Astrocyte of the spinal cord (primary cell): ENCODE measurements at places on chromosomes 11 and 22.

DNA sequence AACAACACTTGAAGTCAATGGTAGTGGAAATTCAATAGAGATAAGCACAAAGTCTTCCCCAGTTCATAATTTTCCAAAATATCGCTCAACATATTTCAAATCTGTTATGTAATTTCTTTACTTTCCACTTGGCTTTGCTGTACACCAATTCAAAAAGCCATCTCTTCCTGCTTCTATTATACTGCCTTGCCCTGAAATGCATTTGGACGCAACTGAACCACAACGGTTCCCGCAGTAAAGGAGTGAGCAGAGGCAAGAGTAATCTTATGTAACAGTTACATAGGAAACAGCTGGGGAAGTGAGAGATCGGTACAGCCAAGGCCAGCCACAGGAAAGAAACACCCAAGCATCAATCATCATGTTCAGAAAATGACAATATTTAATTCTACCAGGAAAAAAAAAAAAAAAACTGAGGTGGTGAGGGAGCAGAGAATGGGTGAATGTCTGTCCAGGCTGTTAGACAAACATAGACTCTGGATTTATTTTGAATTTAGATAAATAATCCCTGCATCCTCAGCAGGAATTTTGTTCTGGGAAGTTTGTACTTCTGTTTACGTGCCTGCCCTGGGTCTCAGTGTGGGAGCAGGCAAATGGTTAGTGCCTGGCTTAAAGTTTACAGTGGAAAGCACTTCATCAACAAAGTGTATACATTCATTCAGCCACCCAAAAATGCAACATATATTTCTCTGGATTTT is 392.2 kb downstream of the ETS1 start:
- DNase-seq = no peak

DNA sequence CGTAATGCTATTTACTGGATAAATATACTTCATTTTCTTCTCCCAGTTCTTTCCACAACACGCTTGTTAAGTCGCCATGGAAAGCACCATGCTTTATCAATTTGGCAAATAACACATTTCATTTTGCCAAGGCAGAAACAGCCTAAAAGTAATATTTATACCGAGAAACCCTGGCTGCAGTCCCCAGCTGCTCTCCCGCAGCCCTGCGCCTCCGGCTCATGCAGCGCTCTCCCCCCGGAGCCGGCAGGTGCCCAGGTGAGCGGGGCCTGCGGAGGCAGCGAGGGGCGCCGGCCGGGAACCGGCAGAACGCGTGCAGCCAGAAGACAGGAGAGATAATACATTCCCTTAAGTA is 681 bp upstream of the ARHGEF12 start:
- no peak for DNase-seq

- no peak for DNase-seq
These were observed 1.1 kb upstream of the FADS2 start for GRCh38 chr11:61826930-61827570.

GRCh38 chr22:42062506-42063170 is 8.0 kb downstream of the NAGA start:
- DNase-seq = no peak

DNA sequence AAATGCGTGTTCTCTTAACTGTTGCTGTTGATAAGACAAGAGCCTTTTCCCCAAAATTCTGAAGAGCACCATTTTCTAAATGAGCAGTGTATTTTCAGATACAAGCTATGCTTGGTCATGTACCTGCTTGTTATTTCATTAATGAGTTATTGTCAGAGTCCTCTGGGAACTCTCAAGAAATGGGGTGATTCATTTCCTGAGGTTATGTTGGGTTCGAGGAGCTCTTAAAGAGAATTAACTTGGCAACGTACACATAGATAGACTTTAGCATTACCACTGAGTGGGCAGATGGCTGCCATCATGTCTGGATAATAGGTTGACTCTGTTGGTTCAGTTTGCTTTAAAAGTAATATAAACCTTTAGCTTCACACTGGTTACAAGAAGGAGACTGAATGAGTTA is 87.9 kb upstream of the SORL1-AS1 start:
- no peak for DNase-seq

DNA sequence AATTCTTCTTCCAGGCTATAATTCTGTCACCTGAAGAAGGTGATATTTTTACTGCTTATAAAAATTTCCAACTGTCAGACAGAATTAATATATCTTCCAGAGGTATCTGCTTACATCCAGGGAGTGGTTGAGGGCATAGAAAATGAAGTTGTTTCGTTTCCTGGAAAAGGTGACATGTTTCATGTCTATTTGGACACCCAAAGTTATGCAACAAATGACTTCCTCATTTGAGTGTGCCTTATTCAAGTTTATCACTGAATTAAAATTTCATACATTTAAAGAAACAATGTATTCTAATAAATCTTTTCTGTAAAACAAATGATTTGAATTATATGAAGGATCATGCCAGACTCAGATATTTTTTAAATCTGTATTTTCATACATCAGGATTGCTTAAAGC is 8.5 kb upstream of the GRAMD1B start:
- DNase-seq = no peak

- DNase-seq = no peak
These were observed 17.9 kb downstream of the LINC01488 start for GRCh38 chr11:69499186-69499917.

DNA sequence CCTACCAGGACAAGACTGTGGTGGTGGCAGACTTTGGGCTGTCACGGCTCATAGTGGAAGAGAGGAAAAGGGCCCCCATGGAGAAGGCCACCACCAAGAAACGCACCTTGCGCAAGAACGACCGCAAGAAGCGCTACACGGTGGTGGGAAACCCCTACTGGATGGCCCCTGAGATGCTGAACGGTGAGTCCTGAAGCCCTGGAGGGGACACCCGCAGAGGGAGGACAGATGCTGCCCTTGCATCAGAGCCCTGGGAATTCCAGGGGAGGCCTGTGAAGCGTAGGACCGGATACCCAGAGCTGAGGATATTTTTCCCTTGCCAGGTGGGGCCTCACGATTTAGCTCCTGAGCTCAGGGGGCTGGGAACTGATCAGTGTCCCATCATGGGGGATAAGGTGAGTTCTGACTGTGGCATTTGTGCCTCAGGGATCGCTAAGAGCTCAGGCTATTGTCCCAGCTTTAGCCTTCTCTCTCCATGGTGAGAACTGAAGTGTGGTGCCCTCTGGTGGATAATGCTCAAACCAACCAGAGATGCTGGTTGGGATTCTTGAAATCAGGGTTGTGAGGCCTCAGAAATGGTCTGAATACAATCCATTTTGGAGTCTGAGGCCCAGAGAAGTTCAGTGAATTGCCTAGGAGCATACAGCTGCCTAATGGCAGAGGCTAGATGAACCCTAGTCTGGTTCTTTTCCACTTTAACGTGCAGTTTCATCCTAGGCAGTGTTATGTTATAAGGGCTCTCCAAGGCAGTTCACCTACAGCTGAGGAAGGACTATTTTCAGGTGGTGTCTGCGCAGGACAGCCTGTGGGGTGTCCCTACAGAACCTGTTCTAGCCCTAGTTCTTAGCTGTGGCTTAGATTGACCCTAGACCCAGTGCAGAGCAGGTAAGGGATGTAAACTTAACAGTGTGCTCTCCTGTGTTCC is 19.5 kb downstream of the PIK3IP1 start:
- DNase-seq = peak; percentile 57

DNA sequence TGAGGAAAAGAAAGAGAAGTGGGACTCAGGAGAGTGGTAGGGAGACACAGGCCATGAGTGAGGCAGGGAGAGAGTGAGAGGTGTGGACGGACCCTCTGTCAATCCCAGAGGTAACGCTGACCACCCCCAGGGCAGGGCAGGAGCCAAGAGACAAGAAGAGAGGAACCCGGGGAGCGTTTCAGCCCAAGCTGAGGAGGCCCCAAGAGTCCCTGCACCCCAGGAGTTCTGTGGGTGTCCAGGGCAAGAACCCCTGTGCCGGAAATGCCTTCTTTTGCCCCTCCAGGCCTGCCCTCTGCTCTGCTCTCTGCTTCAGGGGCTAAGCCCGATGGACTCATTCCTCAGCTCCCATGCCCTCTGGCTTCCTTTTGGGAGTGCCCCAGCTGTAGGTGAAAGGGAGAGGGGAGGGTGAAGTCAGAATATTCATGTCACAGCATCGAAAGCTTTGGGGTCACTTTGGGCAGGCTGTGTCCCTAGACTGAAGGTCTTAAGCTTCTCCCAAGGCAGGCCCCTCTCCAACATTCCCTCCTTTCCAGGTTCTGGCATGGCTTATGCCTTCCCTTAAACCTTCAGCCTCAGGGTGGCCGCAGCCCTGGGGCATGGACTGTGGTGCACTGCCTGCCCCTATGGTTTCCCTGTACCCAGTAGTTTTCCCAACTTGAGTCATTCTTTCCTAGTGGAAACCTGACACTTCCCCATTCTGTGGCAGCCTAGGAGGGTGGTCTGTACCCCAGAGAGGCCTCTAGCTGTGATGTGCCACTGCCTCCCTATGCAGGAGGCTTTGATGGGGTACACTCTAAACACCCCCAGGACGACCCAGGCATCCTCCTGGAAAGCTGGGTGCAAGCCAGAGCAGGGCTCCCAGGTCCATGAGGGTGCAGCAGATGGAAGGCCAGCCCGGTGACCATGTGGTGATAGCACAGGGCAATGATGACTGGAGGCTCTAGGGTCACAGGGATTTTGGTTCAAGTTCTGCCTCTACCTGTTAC is 27.1 kb downstream of the MYEOV start:
- peak; percentile 27 for DNase-seq

GRCh38 chr22:41933411-41934177 is 7.0 kb upstream of the TNFRSF13C start:
- DNase-seq = no peak

DNA sequence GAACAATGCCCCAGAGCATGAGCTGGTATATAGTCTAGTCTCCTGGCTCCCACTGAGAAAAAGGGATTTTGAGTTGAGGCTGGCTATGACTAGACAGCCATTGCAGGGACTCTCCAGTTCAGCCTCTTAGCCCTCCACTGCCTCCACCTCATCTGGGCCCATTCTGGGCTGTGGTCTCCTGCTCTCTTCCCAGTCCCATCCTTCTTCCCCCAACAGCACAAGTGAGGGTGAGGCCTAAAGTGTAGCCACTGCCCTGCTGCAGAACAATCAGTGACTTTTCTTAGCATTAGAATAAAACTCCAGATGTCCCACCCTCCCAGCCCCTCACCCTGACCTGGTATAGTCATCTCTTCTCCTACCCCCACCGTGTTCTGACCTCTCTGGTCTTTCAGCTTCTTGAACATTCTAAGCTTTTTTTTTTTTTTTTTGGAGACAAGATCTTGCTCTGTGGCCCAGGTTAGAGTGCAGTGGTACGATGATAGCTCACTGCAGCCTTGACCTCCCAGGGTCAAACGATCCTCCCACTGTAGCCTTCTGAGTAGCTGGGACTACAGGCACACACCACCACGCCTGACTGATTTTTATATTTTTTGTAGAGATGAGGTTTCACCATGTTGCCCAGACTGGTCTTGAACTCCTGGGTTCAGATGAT is 4.3 kb downstream of the MED15 start:
- DNase-seq = no peak
